Type B pancreatic cell (in vitro differentiated cells): ENCODE measurements at places on chromosomes 13 and 19. TPM values are rescaled to one million over a fixed set of nuclear protein-coding genes. Genes with fewer than 3 reads are reported as not detected.

GRCh38 chr13:104593251-104593576 lies 1527.0 kb upstream of the SLC10A2 start:
- no peak for DNase-seq

GRCh38 chr13:100203696-100204367 lies 114.9 kb downstream of the PCCA start:
- no peak for DNase-seq

DNA sequence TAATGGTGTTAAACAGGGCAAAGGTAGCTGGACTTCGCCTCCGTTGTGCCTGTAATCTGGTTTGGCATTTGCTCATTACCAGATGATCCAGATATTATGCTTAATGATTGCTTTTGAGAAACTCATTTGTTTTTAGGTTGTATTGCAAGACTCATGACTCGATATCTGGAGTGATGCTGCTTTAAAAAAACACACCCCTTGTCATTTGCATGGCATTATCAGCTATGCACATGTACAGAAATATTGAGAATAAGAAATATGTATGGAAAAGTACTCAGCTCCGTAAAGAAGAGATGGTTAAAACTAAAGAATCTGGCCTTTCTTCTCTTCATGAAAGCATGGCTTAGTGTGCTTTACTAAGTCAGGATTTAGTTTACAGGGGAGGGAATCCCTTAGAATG lies 95.0 kb downstream of the ARHGEF7 start:
- no peak for DNase-seq

DNA sequence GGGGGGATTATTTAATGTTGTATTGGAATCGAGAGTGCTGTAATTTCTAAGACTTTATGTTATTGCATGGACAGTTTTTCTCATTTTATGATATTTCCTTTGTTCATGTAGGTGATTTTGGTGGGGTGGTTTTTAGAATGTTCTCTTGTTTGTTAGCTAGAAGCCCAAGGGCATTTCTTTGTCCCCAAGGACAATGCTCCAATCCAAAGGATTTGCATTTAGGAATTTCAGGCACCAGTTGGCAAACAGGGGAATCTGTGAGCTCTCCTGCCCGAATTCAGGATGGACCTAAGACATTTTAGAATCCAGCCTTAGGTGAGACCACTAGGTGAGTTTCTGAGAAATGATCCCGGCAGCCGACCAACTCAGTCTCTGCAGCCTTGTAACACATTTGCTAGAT lies 324.9 kb downstream of the KCNRG start:
- no peak for DNase-seq

GRCh38 chr13:104593693-104594092 lies 1527.5 kb upstream of the SLC10A2 start:
- DNase-seq = no peak

DNA sequence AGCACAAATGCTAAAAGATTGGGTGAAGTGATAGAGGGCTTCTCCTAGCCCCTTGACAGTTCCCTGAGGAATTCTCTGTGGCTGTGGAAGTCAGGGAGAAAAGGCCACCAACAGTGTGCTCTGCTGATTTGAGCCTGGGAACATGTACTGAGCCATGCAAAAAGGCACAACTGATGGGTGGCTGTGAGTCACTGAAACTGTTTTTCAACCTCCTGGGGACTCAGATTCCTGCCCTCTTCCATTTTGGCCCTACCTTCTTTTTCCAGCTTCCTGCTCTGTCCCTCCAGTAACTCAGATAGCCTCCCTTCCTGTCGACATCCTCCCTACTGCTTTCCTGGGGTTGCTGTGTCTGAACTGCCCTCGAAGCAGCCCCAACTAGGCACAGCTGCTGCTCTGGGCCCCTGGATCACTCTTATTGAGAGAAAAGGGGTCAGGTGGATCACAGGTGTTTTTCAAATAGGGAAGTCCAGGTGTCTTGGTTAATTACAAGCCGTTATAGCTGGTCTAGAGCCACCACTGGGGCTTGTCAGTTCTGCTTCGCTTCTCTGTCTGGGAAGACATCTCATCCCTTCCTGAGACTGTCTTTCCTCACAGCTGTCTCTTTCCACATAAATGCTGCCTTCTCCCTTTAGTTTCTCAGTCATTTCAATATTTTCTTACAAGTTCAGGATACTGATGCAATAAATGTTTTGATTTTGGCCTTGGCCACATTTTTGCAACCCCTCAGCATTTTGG lies 13.7 kb downstream of the FAM124A start:
- no peak for DNase-seq

- DNase-seq = no peak
Measured at GRCh38 chr19:44817725-44818465, 9.0 kb downstream of the BCAM start.

- DNase-seq = no peak
Measured at GRCh38 chr13:30810261-30810701, 74.9 kb downstream of the ALOX5AP start.

DNA sequence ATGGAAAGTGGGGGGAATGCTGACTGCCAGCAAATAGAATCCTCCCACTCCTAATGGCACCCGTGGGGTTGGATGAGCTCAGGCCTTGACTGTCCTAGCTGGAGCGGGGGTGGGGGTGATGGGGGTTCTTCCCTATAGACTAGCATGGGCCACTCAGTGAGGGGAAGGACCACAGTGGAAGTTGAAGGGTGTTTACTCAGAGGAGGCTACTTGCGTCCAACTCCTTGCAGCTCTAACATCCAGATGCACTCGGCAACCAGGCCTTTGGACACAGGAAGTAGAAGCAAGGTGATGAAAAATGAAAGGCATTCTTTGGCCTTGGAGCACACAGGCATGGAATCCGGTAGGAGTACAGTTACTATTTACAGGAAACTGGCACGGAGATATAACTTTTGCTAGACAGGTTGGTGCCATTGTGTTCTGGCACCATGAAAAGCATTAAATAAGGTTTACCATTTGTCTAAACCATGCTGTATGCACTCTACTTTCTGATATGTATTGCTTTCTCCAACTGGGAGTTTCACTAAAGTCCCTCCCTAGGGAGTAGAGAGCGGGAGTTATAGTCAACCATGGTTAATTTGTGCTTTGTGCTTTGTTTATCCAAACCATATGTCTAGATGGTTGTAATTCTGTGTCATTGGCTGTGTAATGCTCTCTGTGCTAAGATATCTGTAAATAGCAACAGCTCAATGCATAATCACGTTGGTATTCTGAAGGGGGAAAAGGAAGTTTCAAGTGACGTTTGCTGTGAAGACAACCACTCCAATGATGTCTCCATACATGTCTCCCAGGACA lies 125.3 kb downstream of the TSHZ3 start:
- no peak for DNase-seq

OR7D2 gene
- 0.57 and 1.3 TPM in 2 replicates for total RNA-seq

ZNF625 gene
- 14.8 and 23.3 TPM in 2 replicates for total RNA-seq

SMIM24 gene
- total RNA-seq = 7.0 and 21.9 TPM in 2 replicates
